Stimulated activated CD8-positive, alpha-beta memory T cell treated with anti-CD3 and anti-CD28 coated beads, Interleukin-4, amount 100 ng/mL, for 4 hours (primary cell): ENCODE measurements at places on chromosomes 3 and 15.
A peak's percentile ranks its signal among the peaks of the same experiment; 100 is the strongest.

DNA sequence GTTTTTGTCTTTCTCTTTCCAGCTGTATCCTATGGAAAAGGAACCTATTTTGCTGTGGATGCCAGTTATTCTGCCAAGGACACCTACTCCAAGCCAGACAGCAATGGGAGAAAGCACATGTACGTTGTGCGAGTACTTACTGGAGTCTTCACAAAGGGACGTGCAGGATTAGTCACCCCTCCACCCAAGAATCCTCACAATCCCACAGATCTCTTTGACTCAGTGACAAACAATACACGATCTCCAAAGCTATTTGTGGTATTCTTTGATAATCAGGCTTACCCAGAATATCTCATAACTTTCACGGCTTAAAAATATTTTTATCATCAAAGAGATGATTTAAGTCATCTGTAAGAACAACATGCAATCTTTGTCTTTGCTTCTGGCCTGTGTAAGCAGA is 44.9 kb upstream of the PARP14 start:
- no peak for DNase-seq

GRCh38 chr15:57406062-57406772 is 29.9 kb downstream of the CGNL1 start:
- DNase-seq: no peak

- no peak for DNase-seq
Observed at GRCh38 chr15:44246521-44247268, 41.8 kb upstream of the GOLM2 start.

- no peak for DNase-seq
Observed at GRCh38 chr15:92158426-92158825, 235.3 kb upstream of the ST8SIA2 start.

DNA sequence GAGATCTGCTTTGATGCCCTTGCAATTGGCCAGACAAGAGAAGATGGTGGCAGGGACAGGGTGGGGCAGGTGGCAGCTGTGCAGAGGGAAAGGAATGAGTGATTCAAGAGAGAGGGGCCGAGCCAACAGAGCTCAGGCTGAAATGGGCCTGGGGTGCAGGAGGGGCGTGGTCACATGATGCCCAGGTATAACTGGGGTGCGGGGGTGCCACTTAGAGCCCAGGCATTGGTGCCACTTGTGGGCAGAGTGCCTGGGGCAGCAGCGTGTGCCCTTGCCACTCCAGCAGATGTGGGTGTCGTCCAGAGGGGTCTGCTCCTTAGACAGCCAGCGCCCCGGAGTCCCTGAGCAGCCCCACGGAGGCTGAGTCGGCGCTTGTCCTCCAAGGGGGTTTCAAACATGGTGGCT is 88.7 kb downstream of the PLXNA1 start:
- no peak for DNase-seq

- peak; percentile 21 for DNase-seq
Observed at GRCh38 chr3:129439226-129439816, 427 bp downstream of the MBD4 start.

- DNase-seq: no peak
Observed at GRCh38 chr15:97652700-97653167, 307.8 kb upstream of the ARRDC4 start.

DNA sequence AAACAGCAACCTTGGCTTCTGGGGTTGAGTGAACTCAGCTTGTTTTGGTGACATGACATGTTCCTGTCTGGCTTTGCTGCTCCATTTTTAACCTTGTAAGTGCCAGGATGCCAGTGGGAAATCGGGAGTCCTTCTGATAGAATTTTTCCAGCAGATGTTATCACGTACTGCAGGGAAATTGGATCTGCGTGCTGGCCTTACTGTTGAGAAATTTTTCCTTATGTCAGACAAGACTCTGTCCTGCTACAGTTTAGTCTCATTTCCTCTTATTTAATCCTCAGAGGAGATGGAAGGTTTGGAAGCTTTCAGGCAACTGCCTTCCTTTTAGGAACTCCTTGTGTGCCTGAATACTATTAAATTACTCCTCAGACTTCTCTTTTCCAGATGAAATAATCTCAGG is 80.6 kb downstream of the PGPEP1L start:
- no peak for DNase-seq

DNA sequence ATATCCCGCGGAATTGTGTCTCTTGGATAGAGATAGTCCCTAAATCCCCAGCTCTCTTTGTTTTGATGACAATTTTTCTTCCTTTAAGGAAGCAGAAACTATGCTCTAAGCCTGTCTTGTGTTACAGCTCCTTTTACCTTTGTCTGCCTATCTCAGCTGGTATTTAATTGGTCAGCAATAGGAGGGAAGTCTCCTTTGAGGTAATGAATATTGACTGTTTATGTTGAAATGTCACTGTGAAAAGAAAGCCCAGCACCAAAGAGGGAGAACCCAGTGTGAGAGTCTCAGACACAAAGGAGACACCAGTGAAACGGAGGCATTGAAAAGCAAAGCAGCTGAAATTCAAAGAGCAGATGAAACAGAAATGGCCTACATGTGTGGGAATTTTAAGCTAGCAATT is 372.6 kb downstream of the NR2F2 start:
- DNase-seq: no peak

DNA sequence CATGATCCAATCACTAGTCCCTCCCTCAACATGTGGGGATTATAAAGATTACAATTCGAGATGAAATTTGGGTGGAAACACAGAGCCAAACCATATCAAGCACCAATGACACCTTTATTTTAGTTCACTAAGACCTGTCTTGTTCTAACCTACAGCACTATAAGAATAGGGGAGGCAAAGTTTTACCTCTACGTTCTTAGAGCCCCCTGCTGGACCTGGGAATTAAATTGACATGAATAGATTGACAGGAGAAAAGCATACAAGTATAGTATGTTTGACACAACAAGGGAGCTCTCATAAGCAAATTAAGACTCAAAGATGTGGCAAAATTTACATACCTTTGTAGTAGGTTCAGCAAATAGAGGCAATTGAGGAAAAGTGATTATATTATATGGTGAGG is 974.4 kb upstream of the ALCAM start:
- no peak for DNase-seq

GRCh38 chr15:67506775-67507747 is 13.9 kb upstream of the C15orf61 start:
- DNase-seq: no peak

DNA sequence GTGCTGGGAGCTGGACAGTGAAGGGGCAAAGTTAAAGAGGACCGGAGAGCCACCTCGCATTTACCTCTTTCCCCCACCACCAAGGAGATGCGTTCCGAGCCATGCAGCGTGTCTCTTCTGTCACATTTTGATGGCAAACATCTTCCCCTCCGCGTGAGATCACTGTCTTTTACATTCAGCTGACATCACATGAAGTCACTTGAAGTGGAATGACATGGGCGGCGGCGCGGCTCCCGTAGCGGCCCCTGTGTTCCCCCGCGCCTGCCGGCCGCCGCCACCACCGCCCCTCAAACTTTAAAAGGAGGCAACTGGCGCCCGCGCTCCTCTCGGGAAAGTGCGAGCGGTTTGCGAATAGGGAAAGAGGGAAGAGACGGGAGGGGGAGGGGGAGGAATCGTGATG is at the start of gene FEZF2:
FEZF2 (minus strand) TSS at position 336 of the 400 bp plus-strand sequence. CDS start 682 bp downstream, outside the sequence.
- DNase-seq: no peak

DNA sequence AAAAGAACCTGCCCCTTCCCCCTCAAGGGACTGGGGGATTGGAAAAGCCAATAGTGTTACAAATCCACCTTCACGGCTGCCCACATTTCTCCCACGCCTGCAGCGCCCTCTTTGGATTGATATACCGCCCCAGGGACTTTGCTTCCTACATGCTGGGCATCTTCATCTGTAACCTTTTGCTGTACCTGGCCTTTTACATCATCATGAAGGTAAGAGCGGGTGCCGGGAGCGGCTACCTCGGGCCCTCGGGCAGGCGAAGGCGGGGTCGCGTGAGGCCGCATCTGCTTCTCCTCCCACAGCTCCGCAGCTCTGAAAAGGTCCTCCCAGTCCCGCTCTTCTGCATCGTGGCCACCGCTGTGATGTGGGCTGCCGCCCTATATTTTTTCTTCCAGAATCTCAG is 73.1 kb downstream of the USF3 start:
- DNase-seq: no peak

- no peak for DNase-seq
Observed at GRCh38 chr15:42772144-42772543, 35.2 kb upstream of the CDAN1 start.

DNA sequence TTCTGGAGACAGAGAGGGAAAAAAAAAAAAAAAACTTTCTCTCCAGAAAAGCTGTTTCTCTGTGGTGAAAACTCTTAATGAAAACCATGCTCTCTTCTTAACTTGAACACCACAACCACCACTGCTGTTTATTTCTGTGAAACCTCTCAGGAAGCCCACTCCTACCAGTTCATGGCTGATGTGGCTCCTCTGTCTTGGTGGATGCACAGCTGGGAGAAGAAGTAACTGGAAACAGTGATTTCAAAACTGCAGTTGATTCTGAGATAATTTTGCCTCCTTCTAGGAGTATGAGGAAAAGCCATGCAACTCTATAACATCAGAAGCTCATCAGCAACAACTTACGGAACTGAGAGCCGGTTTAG is 40.2 kb upstream of the PYGO1 start:
- DNase-seq: no peak
